HuH-7 (cell line): ENCODE measurements at places on chromosomes 12 and 14.

DNA sequence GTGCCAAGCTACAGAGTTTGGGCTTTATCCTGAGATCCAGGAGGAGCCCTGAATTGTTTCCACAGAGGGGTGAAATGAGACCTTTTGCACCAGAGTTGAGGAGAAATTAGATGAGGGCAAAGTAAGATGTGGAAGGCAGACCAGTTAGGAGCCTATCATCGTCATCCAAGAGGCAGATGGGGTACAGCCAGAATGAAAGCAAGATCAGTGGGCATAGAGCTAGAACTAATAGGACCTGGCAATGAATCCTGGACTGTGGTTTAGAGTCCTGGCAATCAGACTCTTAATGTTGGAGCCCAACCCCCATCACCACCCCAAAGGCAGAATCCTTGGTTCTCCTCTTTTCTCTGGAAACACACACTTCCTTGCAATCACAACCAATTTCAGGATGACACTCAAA, 166.6 kb upstream of the HMGA2 start:
- DNase-seq, result no peak

- no peak for DNase-seq
These were observed 94.7 kb downstream of the SLC5A8 start for GRCh38 chr12:101115326-101115725.

GRCh38 chr12:128205758-128206157, 61.2 kb upstream of the TMEM132C start:
- no peak for DNase-seq

DNA sequence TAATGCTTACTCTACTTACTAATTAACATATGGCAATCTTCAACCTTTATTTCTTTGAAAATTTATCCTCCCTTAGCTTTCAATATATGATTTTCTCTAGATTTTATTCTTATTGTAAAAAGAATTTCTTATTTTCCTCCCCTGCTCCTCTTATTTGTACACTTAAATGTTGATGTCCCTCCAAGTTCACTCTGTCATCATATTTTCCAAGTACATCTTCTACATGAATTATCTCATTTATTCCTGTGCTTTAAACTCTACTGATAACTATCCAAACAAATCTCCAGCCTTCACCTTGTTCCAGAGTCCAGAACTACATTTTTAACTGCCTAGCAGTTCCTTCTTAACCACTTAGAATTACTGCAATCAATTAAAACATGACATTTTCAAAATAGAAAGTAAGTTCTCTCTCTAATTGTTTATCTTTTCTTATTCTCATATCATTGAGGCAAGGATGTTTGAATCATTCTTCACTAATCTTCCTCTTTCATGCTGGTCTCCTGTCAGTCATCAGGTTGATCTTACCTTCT, 261.6 kb upstream of the FAR2 start:
- no peak for DNase-seq

DNA sequence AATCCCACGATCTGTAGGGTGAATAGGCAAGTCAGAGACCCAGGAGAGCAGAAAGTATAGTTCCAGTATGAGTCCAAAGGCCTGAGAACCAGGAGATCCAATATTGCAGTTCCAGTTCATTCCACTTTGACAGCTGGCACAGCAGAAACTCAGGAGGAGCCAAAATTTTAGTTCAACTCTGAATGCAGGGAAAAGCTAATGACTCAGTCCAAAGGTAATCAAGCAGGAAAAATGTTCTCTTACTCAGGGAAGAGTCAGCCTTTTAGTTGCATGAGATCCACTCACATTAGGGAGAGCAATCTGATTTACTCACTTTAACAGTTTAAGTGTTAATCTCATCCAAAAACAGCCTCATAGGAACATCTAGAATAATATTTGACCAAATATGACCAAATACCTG, 130.2 kb upstream of the LRFN5 start:
- DNase-seq, result no peak
